ENCODE measurements at places on chromosomes 2 and 18. TPM values are rescaled to one million over a fixed set of nuclear protein-coding genes. Genes with fewer than 3 reads are reported as not detected.
A peak's percentile ranks its signal among the peaks of the same experiment; 100 is the strongest.

DNA sequence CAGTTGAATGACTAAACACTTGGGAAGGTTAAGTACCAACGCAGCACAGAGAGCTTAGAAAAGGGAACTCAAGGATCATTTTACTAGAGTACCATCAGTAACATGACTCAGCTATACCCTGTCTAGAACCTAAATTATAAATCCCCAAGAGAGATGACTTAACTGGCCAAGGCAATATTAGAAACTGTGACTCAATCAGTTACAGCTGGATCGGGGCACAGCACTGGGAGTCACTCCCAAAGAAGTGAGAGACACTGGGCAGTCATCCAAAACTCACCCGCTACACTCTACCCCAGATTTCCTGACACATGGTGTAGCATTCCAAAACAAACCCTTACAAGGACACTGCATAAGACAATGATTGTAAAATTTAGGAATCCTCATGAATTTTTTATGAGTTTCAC is 17.7 kb downstream of the IWS1 start:
- H3K36me3 ChIP-seq = peaks cover 22% of the 10 kb centered on the region
- peak overlapping the region; percentile 72 for H3K27ac ChIP-seq
- peaks cover 36% of the 10 kb centered on the region for H3K4me1 ChIP-seq
- peak; percentile 48 for DNase-seq
- H3K4me3 ChIP-seq = no peak overlapping the region

GRCh38 chr2:108552566-108552965 is 18.3 kb downstream of the LIMS1 start:
- peaks cover 12% of the 10 kb centered on the region for H3K4me1 ChIP-seq
- H3K27me3 ChIP-seq = no peaks in the 10 kb centered on the region
- DNase-seq = no peak
- H3K4me3 ChIP-seq = no peak overlapping the region
- no peak overlapping the region for H3K27ac ChIP-seq
- no peaks in the 10 kb centered on the region for H3K36me3 ChIP-seq

DNA sequence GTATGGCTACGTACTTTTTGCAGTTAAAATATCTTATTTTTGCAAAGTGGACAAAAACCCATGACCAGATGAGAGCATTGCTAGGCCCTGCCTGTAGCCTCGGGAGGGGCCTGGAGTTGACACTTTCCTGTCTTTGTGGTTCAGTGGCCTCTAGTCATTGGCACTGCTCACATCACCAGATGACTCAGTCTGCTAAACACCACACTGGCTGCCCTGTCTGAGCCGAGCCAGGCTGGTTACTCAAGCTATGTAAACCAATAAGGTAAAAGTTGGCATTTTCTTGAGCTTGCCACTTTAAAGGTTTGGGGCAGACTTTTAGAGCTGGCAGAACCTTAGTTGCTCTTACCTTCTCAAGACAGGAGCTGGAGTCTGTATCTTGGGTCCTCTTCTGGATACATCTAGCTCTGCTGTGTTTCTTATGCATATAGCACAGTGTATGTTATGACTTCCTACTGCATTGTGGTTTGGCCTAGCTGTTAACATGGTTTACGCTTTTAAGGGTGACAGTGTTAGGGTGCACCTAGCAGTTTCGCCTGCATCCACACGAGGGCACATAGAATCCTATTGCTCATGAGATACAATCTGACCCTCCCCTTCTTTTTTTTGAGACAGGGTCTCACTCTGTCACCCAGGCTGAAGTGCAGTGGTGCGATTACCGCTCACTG is 76.4 kb downstream of the AP1S3 start:
- peak overlapping the region; percentile 99 for H3K27ac ChIP-seq
- H3K4me3 ChIP-seq = no peak overlapping the region
- DNase-seq = peak; percentile 83
- no peaks in the 10 kb centered on the region for H3K27me3 ChIP-seq
- peaks cover 52% of the 10 kb centered on the region for H3K4me1 ChIP-seq
- H3K36me3 ChIP-seq = peaks cover 73% of the 10 kb centered on the region

HAAO gene
- 1.5 TPM for total RNA-seq

GRB14 gene
- 16.6 TPM for total RNA-seq

DNA sequence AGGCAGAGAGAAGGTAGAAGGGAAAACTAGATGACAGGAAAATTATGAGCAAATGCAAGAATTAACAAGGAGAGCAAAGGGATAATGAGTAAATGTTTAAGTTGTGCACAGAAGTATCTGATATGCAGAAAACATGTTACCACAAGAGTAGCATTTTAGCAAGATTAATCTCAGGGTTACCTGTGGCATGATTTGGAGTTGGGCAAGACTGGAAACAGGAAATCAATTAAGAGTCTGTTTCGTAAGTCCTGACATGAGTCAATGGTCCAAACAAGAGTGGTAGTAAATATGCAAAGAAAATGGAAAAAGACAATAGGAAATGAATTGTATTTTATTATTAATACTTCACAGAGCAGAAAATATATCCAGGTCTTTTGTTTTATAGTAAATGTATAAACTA is 17.3 kb upstream of the MTX2 start:
- H3K4me1 ChIP-seq = peaks cover 9% of the 10 kb centered on the region
- H3K27ac ChIP-seq = no peak overlapping the region
- H3K27me3 ChIP-seq = no peaks in the 10 kb centered on the region
- DNase-seq = no peak
- H3K4me3 ChIP-seq = no peak overlapping the region
- H3K36me3 ChIP-seq = no peaks in the 10 kb centered on the region

All from Calu3 (cell line).